ENCODE measurements at places on chromosomes 5 and 9. TPM values are rescaled to one million over a fixed set of nuclear protein-coding genes. Genes with fewer than 3 reads are reported as not detected.

The CDHR2 gene
- total RNA-seq: 87.6 TPM

The CCL21 gene
- 123 TPM for total RNA-seq

The ESM1 gene
- total RNA-seq: not detected

The PCDHGC4 gene
- 2.6 TPM for total RNA-seq

The FCN2 gene
- total RNA-seq: not detected

GRCh38 chr5:132370971-132371602, 1.6 kb downstream of the SLC22A5 start:
- H3K4me1 ChIP-seq: peaks cover 5% of the 10 kb centered on the region
- peak overlapping the region; percentile 87 for H3K27ac ChIP-seq
- no peaks in the 10 kb centered on the region for H3K36me3 ChIP-seq
- H3K4me3 ChIP-seq: peak overlapping the region; percentile 70
- no peak for DNase-seq
- H3K27me3 ChIP-seq: no peaks in the 10 kb centered on the region

DNA sequence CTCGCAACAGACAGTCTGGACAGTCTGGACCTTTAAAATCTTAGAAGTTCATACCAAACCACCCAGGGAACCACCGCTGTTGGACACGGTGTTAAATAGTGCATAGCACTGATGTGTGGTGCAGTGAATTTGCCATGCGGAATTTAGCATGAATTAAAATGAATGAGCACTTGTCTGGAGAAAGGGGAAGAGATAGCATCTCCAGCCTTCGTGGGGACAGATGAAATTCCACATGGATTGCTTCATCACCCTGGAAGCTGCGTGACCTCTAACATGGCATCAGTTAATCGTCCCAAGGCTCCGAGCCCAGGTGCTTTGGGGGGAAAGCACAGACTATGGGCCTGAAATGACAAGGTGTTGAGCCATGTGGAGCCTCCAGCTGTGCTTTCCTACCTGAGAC, 91.4 kb downstream of the ADAMTS16 start:
- H3K27ac ChIP-seq: no peak overlapping the region
- H3K4me1 ChIP-seq: no peaks in the 10 kb centered on the region
- no peak overlapping the region for H3K4me3 ChIP-seq
- H3K36me3 ChIP-seq: no peaks in the 10 kb centered on the region
- H3K27me3 ChIP-seq: no peaks in the 10 kb centered on the region

- DNase-seq: peak; percentile 23
- H3K4me3 ChIP-seq: peak overlapping the region; percentile 60
- H3K36me3 ChIP-seq: peaks cover 2% of the 10 kb centered on the region
- H3K4me1 ChIP-seq: peaks cover 45% of the 10 kb centered on the region
- H3K27me3 ChIP-seq: no peaks in the 10 kb centered on the region
- peak overlapping the region; percentile 98 for H3K27ac ChIP-seq
These were observed 820 bp upstream of the NFX1 start for GRCh38 chr9:33289496-33289895.

GRCh38 chr5:963673-964531, 44.7 kb upstream of the NKD2 start:
- no peak overlapping the region for H3K4me3 ChIP-seq
- H3K27me3 ChIP-seq: peaks cover 18% of the 10 kb centered on the region
- peak overlapping the region; percentile 48 for H3K27ac ChIP-seq
- DNase-seq: no peak
- no peaks in the 10 kb centered on the region for H3K36me3 ChIP-seq

Data from transverse colon (tissue), 4 donors.